ENCODE measurements at places on chromosomes 7 and 10.

- DNase-seq: no peak
Observed at GRCh38 chr7:142859829-142860228, 5.0 kb downstream of the EPHB6 start.

- DNase-seq: no peak
Observed at GRCh38 chr7:78139335-78139734, 340.8 kb downstream of the PHTF2 start.

DNA sequence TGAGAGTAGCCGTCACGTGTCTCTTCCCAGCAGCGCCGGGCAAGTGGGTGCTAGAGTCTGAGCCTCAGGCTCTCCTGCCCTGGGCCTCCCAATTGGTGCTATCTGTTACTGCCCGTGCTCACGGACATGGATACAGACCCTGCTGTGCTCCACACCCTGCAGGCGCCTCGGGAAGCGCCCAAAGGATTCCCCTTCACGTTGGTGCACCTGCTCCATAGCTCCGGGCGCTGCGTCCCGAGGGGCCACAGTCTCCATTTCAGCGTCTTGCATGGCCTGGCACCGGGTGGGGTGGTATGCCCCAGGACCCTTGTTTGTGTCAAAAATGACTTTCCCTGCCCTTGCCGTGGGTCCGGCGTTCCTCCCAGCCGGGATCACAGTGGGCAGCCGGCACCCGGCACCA lies 13.8 kb upstream of the ZNF212 start:
- no peak for DNase-seq

DNA sequence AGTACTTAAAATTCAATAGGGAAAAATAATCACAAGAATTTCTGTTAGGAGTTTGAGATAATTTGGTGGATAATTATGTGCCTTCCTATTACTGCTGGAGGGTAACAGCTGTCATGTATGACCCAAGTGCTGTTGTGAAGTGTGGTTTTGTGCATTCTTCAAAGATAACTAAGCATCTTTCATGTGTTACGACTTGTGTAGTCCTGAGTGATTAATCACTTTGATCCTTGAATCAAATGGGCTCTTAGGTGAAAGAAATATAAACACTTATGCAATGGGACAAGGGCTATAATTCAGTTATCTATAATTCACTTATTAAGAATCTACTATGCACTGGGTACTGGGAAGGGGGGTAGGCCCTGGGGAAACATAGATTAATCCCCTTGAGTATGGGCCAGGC lies 89.0 kb downstream of the CH25H start:
- DNase-seq: no peak

DNA sequence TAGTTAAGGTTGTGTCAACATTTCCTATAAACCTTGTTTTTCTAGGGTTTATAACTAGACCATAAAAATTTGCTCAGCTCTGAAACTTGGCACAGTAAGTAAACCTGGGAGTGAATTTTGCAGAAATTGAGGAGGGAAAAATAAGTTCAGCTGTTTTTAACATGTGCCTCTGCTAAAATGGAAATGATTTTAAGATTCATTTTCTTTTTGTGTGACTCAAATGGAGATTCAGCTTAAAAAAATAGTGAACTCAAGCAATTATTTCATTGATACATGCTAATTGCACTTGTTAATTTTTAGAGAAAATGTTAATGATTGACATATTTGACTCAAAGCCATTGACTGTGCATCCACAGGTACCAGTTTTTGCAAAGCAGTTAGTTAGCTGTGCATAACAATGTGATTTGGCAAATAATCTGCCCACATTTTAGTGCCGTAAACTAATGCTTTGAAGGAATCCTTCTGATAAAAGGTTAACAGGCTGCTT lies 68.5 kb upstream of the ZNF438 start:
- no peak for DNase-seq

GRCh38 chr10:13087986-13088618 lies 11.9 kb upstream of the OPTN start:
- DNase-seq: no peak

- DNase-seq: no peak
Observed at GRCh38 chr7:134448356-134449229, 10.3 kb downstream of the AKR1B1 start.

DNA sequence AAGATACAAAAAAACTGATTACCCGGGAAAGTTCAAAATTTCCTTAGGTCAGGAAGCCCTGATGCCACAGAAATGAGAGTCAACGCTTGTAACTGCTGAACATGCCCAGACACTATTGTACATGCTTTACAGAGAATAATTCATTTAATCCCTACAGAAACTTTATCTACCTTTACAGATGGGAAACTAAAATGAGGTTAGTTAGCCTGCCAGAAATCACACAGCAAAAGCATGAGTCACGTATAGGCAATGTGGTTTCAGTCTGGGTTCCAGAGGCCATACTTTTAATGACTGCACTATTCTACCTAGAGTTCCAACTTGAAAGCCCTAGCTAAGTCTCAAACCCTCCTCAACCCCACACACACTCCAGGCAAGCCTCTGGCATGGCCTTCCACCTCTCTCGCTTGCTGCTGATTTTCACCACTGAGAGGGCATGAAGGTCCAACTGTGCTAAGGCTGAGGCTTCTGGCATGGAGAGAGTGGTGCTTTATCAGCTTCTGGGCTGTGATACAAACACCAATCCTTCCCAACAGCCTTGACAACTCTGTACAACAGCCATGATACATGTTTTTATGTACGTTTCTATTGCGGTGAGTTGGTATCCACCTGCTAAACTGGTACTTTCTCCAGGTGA lies 1011.2 kb upstream of the GHITM start:
- DNase-seq: no peak

DNA sequence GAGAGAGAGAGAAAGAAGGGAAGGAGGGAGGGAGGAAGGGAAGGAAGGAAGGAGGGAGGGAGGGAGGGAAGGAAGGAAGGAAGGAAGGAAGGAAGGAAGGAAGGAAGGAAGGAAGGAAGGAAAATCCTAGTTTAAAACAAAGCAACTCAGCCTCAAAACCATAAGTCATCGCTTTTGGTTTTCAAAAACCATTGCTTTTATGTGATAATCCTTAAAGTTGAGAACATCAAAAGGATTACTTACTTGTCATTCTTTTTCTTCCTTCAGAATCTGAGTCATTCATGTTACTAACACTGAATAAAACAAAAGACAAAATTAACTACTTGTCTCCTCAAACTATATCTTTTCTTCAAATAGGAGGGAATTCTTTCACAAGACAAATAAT lies 21.6 kb upstream of the PDSS1 start:
- DNase-seq: no peak

DNA sequence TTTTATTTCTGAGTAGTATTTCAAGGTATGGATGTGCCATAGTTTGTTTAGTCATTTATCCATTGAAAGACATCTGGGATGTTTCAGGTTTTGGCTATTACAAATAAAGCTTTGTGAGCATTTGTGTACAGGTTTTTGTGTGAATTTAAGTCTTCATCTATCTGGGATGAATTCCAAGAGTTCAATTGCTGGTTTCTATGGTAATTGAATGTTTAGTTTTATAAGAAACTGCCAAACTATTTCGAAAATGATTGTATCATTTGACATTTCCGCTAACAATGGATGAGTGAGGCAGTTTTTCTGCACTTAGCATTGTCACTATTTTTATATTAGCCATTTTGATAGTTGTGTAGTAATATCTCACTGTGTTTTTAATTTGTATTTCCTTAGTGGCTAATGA lies 99.4 kb downstream of the WDFY4 start:
- no peak for DNase-seq

DNA sequence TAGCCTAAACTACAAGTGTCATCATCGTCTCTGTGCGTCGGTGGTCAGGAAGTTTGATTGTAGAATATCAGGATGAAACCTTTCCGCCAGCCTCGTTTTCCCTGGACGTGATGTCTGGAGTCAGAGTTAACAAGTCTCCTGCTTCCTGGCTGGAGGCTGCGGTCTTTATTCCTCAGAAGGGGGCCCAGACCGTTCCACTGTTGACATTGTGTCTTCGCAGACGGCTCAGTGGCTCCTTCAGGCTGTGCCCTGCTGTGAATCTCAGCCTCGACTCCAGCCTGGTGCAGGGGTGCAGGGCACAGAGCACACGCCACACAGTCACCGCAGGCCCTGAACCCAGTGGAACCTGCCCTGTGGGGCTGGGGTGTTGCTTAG lies 37.2 kb upstream of the INSIG1 start:
- no peak for DNase-seq

- DNase-seq: no peak
Observed at GRCh38 chr10:33534416-33534815, 199.9 kb upstream of the NRP1 start.

GRCh38 chr7:70472601-70473237 lies 659.2 kb upstream of the GALNT17 start:
- DNase-seq: no peak

DNA sequence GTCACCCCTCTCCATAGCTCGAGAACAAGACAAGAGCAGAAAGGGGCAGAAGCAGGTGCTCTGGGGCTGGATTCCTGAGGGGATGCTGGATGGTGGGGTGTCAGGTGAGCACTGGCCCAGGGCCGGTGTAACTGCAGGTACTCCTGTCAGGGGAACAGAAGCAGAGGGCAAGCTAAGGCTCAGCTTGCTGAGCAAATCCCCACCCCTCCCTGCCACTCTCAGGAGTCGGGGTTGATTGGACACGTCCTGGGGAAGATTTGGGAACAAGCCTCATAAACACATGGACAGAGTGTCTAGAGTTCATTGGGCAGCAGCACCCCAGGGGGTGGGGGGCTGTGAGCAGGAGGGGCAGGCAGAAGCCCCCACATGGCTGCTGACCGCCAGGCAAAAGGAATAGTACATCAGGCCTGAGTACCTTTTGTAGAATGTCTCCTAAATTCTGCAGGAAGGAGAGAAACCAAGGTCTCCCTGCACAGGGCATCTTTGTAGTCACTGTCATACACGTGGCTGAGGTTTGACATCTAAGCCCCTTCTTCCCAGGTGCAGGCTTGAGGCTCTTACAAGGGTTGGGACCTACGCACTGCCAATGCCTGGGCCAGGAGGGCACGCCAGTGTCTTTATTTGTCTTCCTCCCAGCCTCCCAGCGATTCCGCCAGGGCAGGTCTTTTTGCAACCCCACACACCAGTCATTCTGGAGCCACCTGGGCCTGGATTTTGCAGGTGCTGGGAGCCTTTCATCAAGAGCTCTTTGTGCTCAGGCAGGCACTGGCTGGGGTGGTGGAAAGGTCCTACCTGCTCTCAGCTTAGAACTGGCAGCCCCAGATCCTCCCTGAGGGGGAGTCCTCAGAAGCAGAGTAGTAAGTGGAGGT lies 2.8 kb downstream of the CALML3 start:
- DNase-seq: no peak

Data from T-helper 9 cell (primary cell).